ENCODE measurements at places on chromosomes 4 and X.

GRCh38 chrX:24920769-24921168 lies 95.0 kb downstream of the ARX start:
- no peak for DNase-seq

DNA sequence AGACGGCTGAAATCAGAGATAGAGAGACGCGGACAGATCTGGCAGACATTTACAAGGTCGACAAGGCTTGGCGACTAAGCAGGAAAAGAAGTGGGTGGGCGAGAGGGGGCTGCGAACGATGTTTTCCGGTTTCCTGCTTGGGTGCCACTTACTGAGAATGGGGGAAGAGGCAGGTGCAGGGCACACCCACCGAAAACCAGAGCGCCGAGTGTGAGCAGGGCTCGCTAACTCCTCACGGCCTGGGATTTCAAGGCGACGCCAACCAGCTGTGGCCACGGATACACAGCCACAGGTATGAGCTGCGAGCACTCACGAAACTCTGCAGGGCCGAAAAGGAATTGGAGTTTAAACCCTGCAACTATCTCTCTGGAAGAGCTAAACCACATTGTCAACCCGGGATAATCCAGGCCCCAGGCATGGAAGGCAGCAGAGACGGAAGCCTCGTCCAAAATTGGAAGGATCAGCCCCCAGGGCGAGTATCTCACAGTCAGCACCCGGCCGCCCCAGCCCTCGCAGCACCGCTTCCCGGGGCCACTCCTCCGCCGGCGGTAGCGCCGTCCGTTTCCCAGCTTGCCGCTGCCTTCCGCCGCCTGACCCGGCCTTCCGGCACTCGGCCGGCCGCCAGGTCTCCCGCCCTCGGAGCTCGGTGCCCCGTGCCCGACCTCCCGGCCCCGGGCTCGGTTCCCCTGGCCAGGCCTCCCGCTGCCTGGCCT lies 778 bp downstream of the CASP3 start:
- no peak for DNase-seq

- DNase-seq: peak; percentile 1
Measured at GRCh38 chr4:81723927-81724587, 252.3 kb upstream of the RASGEF1B start.

DNA sequence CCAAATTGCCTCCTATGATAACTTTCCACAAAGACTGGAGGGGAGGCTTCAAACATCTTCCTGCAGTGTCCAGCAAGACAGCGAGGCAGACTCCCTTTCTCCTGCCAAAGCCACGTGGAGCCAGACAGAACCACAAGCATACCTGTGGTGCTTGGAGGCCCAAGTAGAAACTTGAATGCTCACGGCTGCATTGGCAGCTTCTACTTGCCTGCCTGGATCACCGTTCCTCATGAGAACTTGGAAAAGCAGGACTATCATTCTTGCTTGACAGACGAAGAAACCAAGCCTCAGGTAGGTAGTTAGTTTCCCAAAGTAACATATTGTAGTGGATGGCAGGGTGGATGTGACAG lies 216.3 kb upstream of the SFRP2 start:
- no peak for DNase-seq

DNA sequence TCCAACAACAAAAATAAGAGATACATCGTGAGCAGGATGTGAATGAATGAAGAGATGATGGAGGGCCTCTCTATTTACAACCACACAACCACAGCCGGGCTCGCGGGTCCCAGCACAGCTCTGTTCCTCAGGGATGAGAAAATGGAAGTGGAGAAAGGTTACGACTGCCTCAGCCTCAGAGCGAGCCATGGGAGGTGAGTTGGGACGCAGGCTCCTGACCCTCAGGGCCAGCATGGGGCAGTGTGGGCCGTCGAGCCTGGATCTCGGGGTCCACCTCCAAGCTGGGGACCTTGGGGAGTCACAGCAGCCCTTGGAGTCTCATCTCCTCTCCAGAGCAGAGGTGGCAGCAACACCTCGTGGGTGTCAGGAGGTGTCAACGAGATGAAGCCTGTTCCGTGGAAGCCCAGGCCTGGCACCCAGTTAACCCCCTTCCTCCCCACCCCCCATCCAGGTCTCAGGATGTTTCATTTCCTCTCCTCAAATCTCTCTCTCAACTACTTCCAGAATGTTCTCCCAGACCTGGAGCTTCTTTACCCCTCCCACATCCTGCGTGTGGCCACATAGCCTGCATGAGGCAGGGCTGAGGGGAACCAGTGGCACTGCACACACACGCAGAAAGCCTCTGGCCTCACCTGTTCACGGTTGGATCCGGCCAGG lies 25.9 kb downstream of the C4orf50 start:
- no peak for DNase-seq

- DNase-seq: no peak
Measured at GRCh38 chr4:95572304-95572991, 23.7 kb upstream of the UNC5C start.

GRCh38 chrX:16458208-16458607 lies 191.8 kb upstream of the S100G start:
- DNase-seq: no peak

GRCh38 chrX:15988661-15989603 lies 134.3 kb upstream of the AP1S2 start:
- no peak for DNase-seq

DNA sequence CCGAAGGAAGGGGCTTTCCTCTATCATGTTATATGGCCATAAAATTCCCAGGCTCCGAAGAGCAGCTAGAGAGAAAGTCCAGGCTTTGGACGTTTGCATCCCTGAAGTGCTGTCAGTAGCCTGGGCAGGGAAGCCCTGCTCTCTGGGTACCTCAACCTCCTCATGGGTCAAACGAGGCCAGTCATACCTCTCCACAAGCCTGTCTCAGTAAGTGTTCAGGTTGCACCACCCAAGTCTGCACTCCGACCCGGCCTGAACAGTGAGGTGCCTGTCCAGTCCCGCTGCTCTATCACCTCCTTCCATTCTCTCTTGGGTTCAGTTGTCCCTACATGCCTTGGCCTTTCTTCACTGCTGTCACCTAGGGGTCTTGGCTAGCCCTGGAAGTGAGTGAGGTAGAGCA lies 78.9 kb downstream of the STARD8 start:
- DNase-seq: no peak
